ENCODE measurements at places on chromosomes 13 and 19.

GRCh38 chr19:44757057-44757734 lies 8.7 kb downstream of the BCL3 start:
- no peak for ATAC-seq

DNA sequence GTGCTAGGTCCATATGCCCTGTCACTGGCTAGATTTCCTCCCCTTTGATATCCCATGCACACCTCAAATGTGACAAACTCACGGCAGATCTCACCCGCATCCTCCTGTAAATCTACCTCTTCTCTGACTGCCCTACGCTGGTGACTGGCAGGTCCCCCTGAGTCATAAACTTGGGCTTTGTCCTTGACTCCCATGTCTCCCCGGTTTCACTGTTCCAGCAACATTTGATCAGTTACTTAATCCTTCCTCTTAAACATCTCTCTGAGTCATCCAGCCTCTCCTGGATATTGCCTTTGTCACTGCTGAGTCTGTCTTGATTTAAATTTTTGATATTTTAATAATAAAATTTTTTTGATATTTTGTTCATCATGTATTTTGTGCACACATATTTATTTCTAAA lies 26.5 kb downstream of the FAM216B start:
- ATAC-seq = no peak

- no peak for ATAC-seq
Measured at GRCh38 chr19:17404621-17405249, 695 bp downstream of the BST2 start.

DNA sequence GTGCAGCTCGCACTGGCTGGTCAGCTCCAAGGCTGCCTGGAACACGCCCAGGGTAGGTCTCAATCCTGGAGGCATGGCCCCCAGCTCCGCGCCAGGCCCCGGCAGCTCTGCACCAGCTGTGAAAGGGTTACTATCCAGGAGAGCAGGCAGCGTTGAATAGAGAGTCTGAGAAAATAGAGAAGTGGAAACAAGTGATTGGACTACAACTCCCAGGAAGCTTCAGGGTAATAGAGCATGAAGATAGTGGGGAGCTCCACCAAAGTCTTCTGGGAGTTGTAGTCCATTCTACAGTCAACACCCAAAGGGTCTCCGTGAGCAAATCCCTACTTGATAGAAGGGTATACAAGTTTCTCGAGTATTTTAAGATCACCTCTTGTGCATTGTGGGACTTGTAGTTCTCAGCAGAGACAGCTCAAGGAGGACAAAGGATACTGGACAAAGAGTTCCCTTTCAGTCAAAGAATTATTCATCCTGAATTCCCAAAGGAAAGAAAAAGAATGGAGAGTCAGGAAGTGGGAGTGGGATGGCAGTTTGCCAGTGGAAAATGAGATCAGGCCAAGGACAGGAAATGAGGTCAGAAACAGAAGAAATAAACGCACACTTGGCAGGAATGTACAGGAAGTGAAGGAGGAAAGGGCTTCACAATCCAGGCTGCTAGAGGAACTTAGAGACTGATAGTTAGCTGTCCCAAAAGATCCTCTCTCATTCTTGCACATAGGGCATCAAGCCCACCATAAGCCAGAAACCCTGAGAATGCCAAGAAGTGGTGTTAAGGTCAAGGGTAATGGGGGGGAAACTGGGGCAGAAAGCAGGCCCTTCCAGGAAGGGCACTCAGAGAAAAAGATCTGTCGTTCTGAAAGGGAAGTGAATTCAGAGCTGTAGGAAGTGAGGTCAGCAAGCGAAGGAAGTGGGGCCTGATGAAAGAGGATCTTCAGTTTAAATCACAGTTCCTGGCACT lies 5.5 kb upstream of the MAMSTR start:
- ATAC-seq = peak; percentile 50

DNA sequence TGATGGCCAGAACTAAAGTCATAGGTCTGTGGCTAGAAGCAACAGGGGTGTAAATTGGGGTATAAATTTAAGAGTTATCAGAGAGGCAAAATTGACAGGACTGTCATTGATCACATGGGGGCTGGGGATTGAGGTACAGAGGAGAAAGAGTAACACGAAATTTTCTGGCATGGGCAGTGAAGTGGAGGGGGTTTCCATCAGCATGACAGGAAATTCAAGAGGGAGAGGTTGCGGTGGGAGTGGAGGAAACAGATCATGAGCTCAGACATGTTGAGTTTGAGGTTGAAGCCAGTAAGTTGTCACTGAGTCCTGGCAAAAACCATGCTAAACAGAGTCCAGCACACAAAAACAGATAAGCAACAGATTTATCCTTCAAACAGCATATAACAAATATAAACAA lies 192.1 kb upstream of the TSC22D1 start:
- peak; percentile 45 for ATAC-seq

DNA sequence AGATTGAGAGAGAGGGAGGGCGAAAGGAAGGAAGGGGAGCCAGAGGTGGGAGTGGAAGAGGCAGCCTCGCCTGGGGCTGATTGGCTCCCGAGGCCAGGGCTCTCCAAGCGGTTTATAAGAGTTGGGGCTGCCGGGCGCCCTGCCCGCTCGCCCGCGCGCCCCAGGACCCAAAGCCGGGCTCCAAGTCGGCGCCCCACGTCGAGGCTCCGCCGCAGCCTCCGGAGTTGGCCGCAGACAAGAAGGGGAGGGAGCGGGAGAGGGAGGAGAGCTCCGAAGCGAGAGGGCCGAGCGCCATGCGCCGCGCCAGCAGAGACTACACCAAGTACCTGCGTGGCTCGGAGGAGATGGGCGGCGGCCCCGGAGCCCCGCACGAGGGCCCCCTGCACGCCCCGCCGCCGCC lies at the start of gene TNFSF11:
Gene TNFSF11, plus strand, starts transcription at position 142 of the 400 bp plus-strand sequence. Its CDS starts 152 bp downstream, at position 294.
- peak; percentile 44 for ATAC-seq

GRCh38 chr19:29836409-29836825 lies 24.6 kb downstream of the CCNE1 start:
- ATAC-seq = peak; percentile 21

- ATAC-seq = no peak
Measured at GRCh38 chr19:34649886-34650543, 26.9 kb downstream of the SCGB2B2 start.

GRCh38 chr19:14433554-14434501 lies 722 bp downstream of the PKN1 start:
- ATAC-seq = peak; percentile 40

DNA sequence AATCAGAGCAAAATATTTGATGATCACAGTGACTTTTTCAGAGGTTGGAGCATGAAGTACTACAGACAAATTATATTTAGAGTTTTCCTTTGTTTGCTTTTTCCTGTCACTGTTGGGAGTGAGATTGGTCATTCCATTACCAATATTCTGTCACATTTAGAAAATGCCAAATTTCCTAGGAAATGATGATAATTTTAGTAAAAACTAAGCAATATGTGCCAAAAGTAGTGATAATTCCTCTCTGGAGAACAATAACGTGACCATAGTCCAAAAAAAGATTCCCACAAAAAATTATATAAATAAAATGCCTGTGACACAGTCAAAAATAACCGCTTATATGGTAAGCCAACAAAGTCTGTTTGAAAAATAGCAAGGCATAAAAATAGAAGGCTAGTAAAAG lies 2719.4 kb downstream of the PCDH9 start:
- no peak for ATAC-seq

DNA sequence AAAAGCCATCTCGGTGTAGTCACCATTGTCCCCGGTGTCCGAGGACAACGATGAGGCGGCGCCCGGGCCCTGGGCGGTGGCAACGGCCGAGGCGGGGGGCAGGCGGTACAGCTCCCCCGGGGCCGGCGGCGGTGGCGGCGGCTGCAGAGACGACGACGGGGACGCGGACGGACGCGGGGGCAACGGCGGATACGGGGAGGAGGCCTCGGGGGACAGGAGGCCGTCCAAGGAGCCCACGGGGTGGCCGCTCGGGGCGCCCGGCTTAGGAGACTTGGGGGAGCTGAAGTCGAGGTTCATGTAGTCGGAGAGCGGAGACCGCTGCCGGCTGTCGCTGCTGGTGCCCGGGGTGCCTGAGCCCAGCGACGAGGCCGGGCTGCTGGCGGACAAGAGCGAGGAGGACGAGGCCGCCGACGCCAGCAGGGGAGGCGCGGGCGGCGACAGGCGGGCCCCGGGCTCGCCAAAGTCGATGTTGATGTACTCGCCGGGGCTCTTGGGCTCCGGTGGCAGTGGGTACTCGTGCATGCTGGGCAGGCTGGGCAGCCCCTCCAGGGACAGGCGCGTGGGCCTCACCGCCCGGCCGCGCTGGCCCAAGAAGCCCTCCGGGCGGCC lies 3.5 kb downstream of the IRS2 start:
- no peak for ATAC-seq

DNA sequence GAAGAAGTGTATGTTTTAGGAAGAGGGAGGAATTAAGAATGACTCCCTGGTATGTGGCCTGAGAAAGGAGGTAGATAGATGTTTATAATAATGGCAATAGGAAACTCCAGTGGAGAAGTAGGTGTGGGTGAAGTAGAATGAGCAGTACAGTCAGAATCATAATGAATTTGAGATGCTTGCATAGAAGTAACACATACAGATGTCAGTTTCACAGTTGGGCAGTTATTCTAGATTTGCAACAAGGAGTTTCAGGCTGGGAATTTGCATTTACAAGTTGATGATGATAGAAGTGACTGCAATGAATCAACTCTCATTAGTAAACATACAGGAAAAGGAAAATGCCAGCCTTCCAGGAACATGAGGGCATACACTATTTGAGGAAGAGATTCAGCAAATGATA lies 149.0 kb downstream of the SLITRK1 start:
- ATAC-seq = no peak

GRCh38 chr13:114067381-114067885 lies 65.0 kb downstream of the RASA3 start:
- ATAC-seq = peak; percentile 55

GRCh38 chr13:109235901-109236300 lies 550.5 kb downstream of the IRS2 start:
- ATAC-seq = no peak

DNA sequence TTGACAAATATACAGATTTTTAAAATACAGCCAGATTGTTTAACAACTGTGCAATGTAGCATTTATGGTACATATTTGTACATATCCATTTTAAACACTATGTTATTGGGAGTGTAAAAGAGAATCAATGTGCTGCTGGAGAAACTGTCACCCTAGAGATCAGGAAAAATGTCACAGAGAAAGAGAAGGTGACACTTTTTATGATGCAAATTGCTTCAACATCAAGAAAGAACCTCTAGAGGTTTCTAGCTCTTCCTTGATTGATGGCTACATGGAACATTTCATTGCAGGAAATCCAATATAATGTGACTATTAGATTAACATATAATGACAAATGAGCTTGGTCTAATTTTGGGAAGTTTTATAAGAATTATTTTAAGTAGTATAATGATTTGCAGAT lies 1491.2 kb upstream of the PCDH20 start:
- no peak for ATAC-seq

- ATAC-seq = peak; percentile 27
Measured at GRCh38 chr13:63636316-63636993, 2220.8 kb upstream of the PCDH20 start.

DNA sequence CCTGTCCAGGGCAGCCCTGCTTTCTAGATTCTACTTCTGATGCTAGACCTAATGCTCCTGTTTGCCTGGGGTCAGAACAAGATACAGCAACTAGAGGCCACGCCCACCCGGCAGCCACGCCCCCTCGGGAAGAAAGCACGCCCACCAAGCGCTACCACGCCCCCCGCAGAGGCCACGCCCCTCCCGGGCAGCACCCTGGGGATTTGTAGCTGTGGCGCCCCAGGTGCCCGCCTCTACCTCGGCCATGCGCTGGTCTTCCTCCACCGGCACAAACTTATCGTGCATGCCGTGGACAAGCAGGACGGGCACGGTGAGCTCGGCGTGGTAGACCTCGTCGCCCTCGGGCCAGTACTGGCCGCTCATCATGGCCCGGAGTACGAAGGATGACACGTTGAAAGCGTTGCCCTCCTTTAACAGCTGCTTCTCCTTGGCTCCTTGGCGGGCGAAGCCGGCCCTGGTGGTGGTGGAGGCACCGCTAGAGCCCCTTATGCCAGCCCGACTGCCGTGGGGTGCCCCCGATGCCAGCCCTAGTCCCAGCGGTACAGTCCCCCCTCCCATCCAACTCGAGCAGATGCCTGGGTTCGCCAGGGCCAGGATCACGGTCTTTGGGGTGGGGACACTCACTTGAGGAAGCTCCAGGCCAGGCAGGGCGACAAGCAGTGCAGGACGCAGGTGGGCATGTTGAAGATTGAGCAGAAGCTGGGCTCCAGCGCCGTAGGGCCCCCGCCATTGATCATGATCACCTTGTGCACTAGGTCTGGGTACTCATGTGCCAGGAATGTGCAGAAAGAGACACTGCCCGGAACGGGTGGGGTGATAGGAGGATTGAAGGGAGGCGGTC lies 9.0 kb downstream of the ABHD8 start:
- ATAC-seq = no peak

DNA sequence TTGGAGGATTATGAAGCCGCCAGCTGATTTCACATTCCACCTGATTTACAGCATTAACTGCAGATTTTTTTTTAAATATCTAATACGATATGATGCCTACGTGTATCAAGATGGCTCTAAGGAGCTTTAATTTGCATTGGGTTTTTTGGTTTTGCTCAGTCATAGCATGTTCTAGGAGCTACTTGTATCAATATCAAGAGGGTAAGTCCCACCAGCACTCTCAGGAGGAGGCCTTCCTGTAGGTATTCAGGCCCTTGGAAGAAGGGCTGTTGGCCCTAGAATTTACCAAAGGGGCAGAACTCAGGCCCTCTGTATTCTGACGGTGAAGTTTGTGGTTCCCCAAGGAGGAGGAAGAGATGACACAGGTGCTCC lies 97.2 kb upstream of the IPO5 start:
- no peak for ATAC-seq

DNA sequence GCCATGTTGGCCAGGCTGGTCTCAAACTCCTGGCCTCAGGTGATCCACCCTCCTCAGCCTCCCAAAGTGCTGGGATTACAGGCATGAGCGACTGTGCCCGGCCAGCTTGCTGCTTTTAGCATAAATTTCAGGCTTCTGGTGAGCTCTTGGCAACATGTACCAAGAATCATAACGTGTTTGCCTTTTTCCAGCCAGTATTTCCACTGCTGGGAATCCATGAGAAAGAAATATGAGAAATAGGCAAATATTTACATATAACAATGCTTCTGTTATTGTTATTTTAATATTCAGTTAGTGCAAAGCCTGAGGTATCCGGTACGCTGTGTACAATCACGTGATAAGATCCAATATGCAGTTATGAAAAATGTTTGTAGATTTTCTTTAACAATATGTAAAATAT lies 29.2 kb upstream of the CERS4 start:
- no peak for ATAC-seq

DNA sequence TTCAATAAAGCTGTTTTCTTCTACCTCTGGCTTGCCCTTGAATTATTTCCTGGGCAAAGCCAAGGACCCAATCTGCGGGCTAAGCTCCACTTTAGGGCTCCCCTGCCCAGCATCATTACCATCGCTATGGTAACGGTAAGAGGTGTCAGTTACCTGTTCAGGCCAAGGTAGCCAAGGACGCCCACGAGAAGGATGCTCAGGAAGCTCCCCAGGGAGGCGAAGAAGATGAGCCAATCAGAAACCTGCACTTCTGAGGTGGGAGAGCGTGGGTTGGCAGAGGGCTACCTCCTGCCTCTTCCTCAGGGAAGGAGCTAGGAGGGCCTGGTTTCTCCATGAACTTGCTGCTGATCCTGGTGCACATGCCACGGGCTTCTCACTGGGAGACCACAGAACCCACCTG lies 24.7 kb downstream of the IL12RB1 start:
- ATAC-seq = no peak

All from activated CD4-positive, CD25-positive, alpha-beta regulatory T cell treated with anti-CD3 and anti-CD28 coated beads, Interleukin-2, amount 50 U/mL, for 24 hours (primary cell).